ENCODE measurements at places on chromosomes 7 and 10.

DNA sequence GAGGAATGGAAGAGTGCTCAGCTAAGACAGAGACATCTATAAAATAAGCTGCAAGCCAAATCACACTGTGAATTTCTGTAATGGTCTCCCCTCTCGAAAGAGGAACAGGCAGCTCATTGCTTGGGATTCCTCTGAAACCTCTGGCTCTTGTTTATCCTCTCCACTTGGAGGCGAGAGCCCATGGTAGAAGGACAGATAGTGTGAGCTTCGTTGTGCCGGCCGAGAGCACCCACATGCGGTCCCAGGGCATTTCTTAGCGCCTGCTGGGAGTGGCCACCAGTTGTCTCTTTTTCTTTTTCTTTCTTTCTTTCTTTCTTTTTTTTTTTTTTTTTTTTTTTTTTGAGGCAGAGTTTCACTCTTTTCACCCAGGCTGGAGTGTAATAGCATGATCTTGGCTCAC is 26.2 kb downstream of the CNPY1 start:
- DNase-seq, result no peak

- DNase-seq, result no peak
Measured at GRCh38 chr7:37751096-37751495, 67.5 kb downstream of the GPR141 start.

DNA sequence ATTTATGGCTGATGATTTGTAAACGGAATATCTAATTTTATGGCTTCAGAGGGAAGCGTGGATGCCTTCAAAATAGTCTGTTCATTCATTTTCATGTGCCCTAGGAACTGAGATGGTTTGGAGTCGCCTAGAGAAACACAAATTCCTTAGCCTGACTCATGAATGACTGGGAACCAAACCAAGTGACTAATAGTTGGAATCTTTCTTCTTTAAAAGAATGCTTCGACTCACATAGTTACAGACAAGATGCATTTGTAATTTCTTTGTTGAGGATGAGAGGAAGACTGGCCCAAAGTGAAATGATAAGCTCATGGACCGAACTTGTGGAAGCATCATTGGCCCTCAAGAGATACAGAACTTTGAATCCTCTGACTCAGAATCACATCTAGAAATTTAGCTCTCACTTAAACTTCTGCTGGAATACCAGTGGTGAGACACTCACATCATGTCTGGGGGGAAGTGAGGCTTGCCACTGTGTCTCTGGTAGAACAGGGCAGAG is 1107.2 kb downstream of the NRG3 start:
- no peak for DNase-seq

GRCh38 chr10:78729800-78730199 is 339.0 kb upstream of the ZMIZ1 start:
- no peak for DNase-seq

DNA sequence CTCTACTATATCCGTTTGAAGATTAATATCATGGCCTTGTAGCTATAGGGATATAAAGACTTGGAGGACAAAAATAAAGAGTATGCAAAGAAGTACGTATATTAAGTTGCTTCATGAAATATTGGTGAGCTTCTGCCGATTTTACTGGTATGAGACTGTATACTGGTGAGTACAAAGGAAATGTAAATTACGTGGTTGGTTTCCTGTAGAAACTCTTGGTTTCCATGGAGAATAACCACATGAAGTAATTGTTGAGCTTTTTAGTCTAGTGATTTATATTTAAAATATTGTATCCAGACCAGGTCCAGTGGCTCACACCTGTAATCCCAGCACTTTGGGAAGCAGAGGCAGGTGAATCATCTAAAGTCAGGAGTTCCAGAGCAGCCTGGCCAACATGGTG is 32.2 kb upstream of the GLI3 start:
- no peak for DNase-seq

GRCh38 chr10:120634659-120635058 is 177.6 kb downstream of the PLPP4 start:
- DNase-seq, result no peak

DNA sequence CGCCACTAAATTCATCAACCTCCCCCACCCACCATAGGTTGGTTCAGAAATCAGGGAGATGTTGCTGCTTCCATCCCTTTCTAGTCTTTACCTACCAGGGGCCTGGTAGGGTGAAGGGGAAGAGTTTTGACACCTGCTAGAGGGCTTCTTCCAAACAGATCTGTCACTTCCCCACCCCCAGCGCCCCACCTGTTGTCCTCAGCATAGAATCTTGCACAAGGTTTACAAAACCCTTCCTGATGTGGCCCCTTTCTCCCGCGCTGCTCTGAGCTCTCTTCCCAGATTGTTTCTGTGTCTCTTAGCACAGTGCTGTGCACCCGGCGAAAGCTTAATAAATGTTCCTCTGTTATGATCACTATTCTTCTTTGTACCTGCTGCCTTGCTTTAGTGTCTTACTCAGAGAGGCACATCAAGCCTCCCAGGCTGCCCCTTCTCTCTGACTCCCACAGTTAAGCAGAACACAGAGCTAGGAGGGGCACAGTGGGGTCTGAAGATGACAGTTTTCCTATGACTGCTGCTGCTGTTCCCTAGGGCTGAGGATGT is 11.2 kb upstream of the C10orf95 start:
- no peak for DNase-seq

- peak; percentile 82 for DNase-seq
Measured at GRCh38 chr7:152464312-152465118, 28.7 kb upstream of the KMT2C start.

DNA sequence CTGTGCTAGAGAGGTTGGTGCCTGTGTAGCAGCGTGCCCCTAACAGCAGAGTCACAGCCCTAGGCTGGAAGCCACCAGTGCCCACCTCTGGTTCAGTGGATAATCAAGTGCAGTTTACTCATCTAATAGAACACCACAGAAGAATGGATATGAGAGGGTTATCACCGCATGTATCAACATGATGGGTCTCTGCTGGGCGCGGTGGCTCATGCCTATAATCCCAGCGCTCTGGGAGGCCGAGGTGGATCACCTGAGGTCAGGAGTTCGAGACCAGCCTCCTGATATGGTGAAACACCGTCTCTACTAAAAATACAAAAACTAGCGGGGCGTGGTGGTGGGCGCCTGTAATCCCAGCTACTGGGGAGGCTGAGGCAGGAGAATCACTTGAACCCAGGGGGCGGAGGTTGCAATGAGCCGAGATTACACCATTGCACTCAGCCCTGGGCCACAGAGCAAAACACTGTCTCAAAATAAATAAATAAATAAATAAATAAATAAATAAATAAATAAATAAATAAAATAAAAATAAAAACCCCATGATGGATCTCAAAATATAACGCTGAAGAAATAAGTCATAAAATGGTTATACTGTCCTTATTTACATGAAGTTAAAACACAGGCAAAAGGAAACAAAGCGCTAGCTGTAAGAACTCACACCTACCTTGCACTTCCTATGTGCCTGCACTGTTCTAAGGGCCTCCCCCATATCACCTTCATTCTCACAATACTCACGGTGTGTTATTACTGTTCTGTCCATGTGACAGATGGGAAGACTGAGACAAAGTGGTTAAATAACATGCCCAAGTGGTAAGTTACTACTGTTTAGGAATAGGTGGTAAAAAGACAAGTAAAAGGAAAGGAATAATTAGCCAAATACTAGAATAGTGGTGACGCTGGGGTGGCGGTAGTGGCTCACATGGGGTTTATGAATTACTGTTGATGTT is 70.9 kb downstream of the AMZ1 start:
- DNase-seq, result no peak

DNA sequence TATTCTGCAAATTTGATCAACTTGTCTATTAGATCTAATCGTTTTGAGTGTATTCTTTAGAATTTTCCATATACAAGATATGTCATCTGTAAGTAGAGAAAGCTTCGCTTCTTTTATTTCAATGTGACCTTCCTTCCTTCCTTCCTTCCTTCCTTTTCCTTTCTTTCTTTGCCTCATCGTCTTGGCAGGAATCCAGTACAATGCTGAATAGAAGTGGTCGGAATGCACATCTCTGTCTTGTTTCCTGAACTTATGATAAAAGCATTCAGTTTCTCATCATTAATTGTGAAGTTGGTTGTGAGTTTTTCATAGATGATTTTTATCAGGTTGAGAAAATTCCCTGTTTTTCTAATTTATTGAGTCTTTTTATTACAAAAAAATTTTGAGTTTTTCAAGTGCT is 300.7 kb upstream of the ZNF32 start:
- DNase-seq, result no peak

- DNase-seq, result no peak
Measured at GRCh38 chr7:130844811-130845580, 111.0 kb upstream of the KLF14 start.

- DNase-seq, result no peak
Measured at GRCh38 chr7:139861803-139862202, 32.7 kb downstream of the TBXAS1 start.

GRCh38 chr7:100546129-100546925 is 7.3 kb downstream of the AGFG2 start:
- no peak for DNase-seq

- DNase-seq, result no peak
Measured at GRCh38 chr7:159139202-159139601, 5.5 kb downstream of the VIPR2 start.

DNA sequence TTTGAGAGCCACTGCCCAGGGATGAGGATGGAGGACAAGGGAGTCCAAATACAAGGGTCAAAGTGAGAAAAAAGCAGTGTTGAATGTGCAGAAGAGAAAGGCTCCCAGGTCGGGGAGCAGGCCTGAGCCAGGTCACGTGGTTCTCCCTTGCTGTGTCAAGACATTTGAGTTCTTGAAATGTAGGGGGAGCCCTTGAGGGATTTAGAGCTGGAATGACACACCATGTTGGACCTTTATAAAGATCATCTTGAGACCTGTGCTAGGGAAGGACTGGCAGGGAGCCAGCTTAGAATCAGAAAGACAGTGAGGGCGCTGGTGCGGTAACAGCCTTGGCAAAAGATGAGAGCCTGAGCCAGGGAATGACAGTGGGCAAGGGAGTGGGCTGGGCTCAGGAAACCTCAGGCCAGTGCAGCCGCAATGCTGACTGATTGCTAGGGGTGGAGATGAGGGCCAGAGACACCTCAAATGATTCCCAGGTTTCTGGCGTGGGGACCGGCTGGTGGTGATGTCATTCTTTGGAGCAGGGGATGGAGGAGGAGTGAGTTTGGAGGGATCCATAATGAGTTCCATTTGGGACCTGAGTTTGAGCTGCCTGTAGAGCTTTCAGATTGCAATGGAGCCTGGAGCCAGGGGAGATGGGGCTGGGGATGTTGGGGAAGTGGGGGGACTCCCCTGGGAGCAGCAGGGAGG is 120.1 kb downstream of the PTPN20 start:
- DNase-seq, result peak; percentile 3

GRCh38 chr7:13778967-13779366 is 210.5 kb downstream of the ETV1 start:
- DNase-seq, result no peak

DNA sequence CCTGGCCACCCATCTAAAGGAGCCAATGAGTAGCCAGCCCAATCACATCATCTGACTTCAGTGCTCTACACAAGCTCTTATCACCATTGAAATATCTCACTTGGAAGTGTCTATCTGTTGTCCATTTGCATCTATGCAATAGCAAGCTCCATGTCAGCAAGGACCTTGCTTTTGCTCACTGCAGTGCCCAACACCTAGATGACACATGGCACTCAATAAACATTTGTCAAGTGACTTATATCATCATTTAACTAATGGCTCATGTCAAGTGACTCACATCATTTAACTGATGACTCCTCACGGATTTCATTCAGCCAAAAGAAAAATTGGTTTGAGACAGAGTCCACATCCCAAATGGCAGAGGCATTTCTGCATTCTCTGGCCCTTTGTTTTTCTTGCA is 92.9 kb upstream of the ADAM12 start:
- DNase-seq, result no peak

DNA sequence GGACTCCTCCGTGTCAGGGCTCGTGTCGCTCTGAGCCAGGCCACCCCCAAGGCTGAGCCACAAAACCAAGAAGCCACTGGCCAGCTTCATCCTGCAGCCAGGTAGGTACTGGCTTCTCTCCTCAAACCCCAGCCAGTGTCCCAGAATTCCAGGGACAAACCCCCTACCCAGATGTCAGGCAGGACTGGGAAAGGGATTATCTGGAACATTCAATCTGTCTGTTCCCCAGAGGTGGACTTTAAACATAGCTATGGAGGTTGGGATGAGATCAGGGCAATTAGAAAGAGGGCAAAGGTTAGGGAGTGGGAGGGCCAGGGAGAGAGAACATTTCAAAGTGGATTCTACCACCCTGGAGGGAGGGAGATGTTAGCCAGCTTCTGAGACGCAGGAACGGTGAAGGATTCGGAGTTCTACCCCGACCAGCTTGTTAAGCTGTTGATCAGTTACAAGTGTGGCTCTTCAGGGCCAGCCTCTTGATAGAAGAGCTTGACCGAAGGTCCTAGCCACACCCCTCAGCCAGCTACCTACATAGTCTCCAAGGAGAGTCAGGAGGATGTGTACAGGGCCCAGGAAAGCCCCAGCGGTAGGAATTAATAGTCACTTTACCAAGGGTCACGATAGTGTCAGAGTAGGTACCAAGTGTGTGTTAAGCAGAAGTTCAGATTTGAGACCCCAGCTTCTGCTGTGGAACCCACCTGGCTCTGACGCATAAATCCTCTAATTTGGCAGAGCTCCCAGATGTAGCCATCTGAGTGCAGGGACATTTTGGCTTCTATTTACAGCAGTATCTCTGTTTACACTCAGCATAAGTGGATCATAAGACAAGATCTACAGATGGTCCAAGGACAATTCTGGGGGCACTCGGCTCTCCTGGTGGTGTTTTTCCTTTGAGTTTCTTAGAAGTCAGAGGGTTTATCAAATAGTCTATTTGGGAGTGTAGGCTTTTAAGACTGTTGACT is at the start of gene PLA2G12B:
PLA2G12B (minus strand) TSS at position 211 of the 959 bp plus-strand sequence; CDS start at position 90, 121 bp downstream.
- DNase-seq, result peak; percentile 59

DNA sequence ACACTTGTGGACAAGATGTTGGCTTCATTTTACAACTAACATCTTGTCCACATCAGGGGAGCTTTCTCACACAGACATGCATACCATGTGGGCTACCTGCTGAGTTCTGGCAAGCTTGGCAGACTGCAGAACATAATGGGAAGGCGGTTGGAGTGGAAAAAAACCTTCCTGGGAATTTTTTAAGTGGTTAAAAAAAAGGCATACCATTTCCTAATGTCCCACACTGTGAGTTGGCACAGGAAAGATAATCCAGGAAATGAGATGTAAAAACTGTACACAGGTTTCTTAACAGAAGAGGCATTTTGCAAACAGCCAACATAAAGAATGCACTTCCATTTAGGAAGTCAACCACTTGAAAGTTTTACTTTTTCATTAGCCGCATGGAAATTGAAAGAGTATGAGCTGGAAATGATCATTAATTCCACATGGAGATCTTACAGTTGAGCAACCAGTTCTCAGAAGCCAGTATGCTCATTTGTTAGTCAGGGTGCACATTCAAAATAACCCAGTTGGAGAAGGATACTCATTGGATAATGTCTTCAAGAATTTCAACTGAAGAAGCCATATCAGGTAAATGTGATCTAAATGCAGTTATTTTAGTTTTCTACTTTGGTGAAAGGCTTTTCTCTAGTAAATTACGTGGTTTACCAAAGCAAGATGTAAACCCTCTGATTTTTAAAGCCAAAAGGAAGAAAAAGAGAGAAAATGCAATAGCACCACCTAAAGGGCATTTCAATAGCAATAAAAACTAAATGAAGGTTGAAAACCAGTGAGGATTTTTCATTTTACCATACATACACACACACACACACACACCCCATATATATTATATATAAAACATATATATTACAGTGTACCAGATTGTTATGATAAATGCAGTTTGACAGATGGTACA is 194.0 kb downstream of the TAX1BP1 start:
- no peak for DNase-seq

GRCh38 chr7:152072421-152072820 is 46.9 kb downstream of the GALNT11 start:
- DNase-seq, result no peak

GRCh38 chr10:126730856-126731609 is 60.5 kb upstream of the C10orf90 start:
- DNase-seq, result no peak

- no peak for DNase-seq
Measured at GRCh38 chr7:11742496-11742895, 89.5 kb downstream of the THSD7A start.
